Left hindlimb (tissue), 1 donor: ENCODE measurements at places on chromosomes 3 and 15.

- no peak for DNase-seq
These were observed 439.0 kb downstream of the NTRK3 start for GRCh38 chr15:87817553-87817952.

GRCh38 chr3:23600167-23600871, 205.4 kb upstream of the UBE2E1 start:
- DNase-seq = no peak

DNA sequence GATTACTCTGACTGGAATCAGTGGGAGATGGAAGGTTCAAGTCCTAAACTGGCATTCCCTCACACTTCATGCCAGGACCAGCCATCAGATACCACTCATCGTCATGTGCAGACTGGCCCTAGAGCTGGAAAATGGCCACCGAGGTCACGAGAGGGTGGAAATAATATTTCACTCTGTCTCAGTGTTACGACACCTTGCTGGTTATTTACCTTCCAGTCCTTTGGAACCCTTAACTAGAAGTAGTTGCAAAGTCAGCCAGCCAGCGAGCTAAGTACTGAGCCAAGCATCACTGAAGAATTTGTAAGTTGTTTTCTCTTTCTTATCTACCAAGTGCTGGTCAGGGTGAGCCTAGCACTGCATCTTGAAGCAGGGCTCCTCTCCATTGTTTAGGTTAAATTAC, 309.9 kb upstream of the RASGRP1 start:
- no peak for DNase-seq

DNA sequence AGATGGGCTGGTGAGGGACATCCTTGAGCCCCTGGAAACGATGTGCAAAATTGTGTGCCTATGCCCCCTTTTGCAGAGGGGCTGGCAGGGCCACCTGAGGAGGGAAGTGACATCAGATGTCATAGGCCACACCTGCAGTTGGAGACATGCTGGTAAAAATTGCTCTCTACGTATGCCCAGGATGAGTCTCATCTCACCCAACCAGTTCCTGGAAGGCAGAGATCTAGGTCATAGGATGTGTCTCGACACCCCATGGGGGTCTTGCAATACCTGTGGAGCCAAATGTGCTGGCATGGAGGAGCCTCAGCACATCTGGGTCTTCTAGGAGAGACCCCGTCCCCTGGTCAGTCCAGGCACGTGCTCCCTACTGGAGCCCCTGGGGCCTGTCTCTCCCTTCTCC, 96.5 kb upstream of the TLE3 start:
- no peak for DNase-seq

DNA sequence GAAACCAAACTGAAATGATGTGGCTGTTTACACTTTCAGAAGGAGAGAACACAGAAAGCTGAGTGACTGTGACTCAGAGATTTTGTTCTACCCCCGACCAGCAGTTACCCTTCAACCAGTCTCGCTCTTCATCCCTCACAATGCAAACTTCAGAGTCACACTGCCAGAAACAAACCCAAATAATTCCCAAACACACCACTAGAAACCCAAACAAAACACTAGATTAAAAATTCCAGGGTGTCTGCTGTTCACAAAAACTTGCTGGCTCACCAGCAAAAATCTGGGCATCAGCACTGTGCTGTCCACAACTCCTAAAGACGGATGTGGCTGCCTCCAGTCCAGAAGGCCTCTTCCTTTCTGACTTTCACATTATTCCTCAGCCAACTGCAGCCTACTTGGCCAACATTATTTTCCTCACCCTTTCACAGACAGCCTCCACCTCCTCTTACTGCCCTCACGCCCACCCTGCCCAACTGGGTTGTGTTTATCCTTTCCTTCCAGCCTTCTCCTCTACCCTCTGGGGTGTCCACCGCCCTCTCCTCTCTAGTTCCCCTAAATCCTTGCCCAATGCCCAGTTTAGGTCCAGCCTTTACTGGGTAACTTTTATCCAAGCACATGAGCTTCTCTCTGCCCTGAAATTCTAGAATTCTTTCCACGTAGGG, 71.4 kb downstream of the MECOM start:
- no peak for DNase-seq

GRCh38 chr15:49988766-49989165, 130.3 kb downstream of the ATP8B4 start:
- DNase-seq = no peak

- DNase-seq = no peak
These were observed 238.9 kb downstream of the UACA start for GRCh38 chr15:70524470-70524869.

- DNase-seq = no peak
These were observed 308.9 kb upstream of the TMCO5A start for GRCh38 chr15:37625576-37625975.

DNA sequence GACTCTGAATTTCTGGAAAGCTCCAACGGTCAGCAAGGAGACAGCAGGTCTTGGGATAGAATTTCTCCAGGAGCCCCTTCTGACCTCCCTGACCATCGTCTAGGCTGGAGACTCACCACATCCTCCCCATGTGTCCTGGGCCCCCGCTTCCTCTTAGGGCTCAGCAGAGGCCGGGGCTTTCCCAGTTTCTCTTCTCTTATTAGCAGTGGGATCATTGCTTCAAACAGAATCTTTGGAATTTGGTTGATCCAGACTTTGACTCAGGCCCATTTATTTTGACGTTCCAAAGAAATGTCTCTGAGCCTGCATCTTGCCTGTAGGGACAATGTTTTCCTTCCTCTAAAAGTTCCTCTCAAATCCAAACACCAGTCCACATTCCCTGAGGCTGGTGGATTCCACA, 38.4 kb upstream of the SLC6A6 start:
- no peak for DNase-seq

DNA sequence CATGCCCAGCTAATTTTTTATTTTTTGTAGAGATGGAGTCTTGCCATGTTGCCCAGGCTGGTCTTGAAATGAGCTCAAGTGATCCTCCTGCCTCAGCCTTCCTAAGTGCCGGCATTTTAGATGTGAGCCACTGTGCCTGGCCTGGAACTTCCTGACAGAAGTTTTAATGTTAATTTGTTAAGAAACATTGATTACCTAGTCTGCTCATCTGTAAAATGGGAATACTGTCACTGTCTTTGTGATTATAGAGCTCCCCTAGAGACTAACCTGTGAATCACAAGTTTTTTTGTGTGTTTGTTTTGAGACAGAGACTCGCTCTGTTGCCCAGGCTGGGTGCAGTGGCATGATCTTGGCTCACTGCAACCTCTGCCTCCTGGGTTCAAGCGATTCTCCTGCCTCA, 4.3 kb upstream of the EIF3J start:
- DNase-seq = no peak

DNA sequence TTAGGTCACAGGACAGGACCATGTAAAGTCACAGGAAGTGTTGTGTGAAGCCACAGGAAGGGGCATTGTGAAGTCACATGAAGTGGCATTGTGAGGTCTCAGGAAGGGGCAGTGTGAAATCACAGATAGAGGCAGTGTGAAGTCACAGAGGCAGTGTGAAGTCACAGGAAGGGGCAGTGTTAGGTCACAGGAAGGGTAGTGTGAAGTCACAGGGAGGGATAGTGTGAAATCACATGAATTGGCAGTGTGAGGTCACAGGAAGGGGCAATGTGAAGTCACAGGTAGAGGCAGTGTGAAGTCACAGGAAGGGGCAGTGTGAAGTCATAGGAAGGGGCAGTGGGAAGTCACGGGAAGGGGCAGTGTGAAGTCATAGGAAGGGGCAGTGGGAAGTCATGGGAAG, 37.9 kb downstream of the GASK1A start:
- no peak for DNase-seq

DNA sequence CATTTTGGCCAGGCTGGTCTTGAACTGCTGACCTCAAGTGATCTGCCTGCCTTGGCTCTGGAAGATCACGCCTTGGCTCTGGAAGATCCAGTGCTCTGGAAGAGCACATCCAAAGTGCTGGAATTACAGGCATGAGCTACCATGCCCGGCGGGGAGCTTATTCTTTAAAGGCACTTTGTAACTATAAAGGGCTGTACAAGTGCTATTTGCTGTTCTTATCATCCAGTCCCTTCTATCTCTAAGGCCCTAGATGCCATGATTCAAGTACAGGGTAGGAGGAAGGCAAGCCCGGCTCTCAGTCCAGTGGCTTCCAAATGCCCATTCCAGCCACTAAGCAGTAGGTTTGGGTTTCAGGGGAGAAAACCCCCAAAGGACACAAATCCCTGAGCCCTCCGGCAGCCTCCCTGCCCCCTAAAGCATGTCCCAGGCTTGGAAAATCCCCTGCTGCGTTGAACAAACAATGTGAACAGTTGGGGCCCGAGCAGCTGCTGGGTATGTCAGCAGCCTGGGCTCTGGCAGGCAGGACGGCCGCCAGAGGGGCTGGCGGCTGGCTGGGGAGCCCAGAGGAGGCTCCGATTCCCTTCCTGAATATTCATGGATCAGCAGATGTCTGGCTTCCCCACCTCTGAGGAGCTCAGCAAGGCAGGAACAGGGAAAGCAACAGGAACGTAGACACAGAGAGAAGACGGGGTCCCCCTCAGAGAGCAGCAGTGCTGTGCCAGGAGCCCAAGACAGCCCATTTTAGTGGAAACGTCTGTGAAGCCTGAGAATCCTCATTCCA, 7.7 kb downstream of the IGDCC4 start:
- DNase-seq = peak; percentile 81

DNA sequence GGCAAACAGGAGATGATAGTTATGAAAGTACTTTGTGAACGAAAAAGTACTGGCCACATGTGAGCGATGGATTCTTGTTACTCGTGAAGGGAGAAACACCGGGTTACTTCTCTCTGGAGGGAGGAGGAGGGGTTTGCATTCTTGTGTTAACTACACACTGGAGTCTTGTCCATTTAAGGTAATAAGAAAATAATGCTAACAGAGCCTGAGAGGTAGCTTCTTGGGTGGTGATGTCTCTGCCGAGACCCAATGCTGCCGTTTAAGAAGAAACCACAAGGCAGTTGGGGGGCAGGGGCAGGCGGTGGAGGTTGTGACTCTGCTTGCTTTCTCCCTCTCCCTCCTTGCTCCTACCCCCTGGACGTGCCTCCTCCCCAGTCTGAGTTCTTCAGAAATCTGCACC, 100.9 kb upstream of the ROPN1 start:
- no peak for DNase-seq

- no peak for DNase-seq
These were observed 328.0 kb downstream of the NLGN1 start for GRCh38 chr3:173725507-173725906.

GRCh38 chr3:172021859-172022258, 17.5 kb upstream of the FNDC3B start:
- DNase-seq = no peak

- peak; percentile 84 for DNase-seq
These were observed 26.9 kb downstream of the BMF start for GRCh38 chr15:40081691-40082194.

DNA sequence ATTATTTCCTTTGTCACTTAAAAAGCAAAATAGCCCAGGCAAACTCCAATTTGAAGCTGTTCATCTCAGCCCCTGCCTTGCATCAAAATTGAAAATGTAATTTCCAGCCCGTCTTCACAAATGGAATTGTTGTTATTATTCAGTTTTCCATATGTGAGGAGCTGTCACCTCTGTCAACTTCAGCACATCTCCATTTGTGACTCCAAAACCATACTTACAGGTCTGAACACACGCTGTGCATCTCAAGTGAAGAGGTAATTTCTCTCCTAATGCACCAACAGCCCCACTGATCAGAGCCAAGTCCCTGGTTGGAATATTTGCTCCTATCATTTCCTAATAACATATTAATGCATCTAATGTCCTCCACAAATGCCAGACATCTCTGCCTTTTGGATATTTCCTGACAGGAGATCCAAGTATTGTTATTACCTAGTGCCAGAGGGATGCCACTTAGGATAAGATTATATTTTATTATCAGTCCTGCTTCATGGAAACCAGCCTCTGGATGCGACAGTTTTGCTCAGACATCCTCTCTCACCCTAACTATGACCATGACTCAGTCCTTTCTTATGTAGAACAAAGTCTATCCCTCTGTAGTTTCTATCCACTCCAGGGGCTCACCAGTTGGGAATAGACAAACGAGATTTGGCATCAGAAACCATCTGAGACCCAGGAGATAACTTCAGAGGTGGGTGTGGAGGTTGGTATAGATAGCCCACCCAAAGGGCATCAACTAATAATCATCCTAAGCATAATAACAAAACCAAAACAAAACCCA, 379.8 kb downstream of the VPS13C start:
- DNase-seq = no peak

GRCh38 chr3:111227216-111227615, 155.6 kb downstream of the NECTIN3 start:
- DNase-seq = no peak

GRCh38 chr15:57477736-57478522, 101.6 kb downstream of the CGNL1 start:
- no peak for DNase-seq

DNA sequence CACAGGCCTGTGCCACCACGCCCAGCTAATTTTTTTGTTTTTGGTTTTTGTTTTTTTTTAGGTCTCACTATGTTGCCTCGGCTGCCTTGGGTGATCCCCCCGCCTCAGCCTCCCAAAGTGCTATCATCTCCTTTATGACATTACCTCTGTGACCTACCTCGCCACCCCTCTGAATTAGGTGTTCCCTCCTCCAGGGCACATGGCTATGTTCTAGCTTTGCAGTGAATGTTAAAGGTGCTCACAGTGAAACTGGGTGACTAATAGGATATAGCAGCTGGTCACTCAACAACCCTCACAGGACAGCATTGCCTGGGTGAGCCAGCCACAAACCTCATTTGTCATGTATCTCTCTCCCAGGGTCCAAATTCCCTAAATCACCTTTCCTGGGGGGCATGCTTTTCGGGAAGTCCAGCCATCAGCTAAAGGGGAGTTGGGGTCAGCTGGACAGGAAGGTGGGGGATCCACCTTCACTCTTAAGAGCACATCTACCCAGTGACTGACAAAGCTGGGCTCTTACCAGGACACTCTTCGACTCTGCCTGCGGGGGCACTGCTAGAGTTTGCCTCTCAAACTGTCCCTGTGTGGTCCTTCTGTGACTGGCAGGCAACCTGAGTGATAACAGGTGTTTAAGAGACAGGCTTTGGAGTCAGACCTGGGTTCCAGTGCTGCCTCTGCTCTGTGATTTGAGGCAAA, 1.6 kb upstream of the TTLL3 start:
- DNase-seq = no peak

- DNase-seq = no peak
These were observed 18.3 kb downstream of the PTPRG start for GRCh38 chr3:61579685-61580084.

DNA sequence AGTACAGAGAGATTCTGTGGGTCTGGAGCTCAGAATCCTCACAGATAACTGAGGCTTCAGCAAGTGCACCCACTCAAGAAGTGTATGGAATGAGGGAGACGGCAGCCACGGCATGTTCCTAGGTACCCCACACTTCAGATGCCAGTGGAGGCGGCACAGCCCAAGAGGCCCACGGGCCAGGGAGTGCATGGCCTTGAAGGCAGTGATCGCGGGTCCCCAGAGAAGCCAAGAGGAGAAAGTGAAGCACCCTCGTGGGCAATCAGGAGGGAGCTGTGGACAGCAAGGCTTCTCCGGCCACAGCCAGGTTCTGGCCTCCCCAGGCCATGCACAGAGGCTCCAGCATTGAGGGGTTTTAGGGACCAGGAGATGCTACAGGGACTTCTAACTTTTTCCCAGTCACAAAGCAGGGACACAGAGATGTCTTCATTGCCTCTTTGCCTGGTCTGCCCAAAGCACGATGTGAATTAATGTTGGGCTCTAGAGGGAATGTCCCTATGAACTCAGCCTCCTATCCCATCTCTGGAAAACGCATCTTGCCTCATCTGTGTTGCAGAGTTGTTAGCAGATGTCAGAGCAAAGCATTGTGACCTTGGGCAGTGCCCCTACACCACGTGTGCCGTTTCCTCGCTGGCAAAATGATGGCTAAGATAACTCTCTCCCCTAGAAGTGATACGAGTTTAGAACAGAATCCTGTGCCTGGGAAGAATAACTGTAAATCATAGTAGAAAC, 2.6 kb upstream of the MAP6D1 start:
- DNase-seq = no peak
